ENCODE measurements at places on chromosomes 3 and 15.

- no peak for DNase-seq
These were observed 36.4 kb downstream of the SEC22C start for GRCh38 chr3:42545284-42545900.

GRCh38 chr3:171833789-171834460 lies 9.2 kb upstream of the TMEM212 start:
- no peak for DNase-seq

- DNase-seq, result no peak
These were observed 32.3 kb upstream of the LEKR1 start for GRCh38 chr3:156793851-156794250.

DNA sequence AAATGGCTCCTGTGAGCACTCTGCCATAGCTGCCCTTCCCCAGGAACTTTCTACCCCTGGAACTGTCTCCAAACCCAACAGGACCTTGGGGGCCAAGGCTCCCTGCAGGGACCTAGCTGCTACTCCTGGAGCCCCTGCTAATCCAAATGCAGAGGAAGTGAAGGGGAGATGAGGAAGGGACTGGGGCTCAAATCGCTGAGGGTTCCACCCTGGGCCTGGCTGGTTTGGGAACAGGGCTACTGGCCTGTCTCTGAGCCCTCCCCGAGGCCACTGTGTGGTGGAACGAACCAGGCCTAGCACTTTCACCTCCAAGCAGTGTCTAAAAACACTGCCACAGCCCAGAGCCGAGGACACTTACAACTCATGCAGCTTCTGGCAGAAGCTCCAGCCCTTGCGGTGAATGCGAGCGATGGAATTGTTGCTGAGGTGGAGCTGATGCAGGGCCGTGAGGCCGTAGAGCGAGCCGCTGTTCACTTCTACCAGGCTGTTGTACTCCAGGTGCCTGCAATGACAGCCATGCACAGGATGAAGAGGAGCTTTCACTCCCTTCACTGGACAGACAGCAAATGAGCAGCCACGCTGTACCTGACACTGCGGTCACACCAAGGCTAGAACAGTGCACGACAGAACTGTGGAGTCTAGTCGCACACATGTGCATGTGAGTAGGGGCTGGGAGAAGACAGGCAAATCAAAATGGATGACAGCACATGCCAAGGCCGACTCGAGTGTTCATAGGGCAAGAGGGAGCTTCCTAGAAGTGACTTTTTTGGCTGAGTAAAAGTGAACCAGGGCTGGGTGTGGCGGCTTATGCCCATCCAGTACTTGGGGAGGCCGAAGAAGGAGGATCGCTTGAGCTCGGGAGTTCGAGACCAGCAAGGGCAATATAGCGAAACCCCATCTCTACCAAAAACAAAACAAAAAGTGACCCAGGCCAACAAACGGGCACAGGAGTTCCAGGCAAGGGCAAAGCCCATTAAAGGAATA lies 90.8 kb downstream of the LRIG1 start:
- no peak for DNase-seq

- no peak for DNase-seq
These were observed 60.2 kb downstream of the FBLN2 start for GRCh38 chr3:13608969-13609725.

- no peak for DNase-seq
These were observed 3.7 kb downstream of the IGF2BP2 start for GRCh38 chr3:185820973-185821758.

GRCh38 chr15:65212097-65212496 lies 824 bp upstream of the CILP start:
- DNase-seq, result peak; percentile 10

DNA sequence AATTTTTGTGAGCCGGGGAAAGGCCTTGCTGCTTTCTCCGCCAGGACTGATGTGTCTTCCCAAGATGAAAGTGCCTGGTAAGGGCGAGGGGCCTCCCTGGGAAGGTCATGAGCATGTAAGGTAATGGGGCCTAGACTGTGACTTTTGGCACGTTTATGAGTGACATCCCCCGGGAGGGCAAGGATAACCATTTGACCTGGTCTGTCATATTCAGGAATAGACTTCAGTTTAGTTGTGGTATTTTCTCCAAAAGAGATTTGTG lies 631 bp upstream of the CNBP start:
- no peak for DNase-seq

- no peak for DNase-seq
These were observed 33.1 kb upstream of the FBXL22 start for GRCh38 chr15:63564093-63564492.

GRCh38 chr15:63048776-63049665 lies 6.5 kb downstream of the TPM1 start:
- no peak for DNase-seq

DNA sequence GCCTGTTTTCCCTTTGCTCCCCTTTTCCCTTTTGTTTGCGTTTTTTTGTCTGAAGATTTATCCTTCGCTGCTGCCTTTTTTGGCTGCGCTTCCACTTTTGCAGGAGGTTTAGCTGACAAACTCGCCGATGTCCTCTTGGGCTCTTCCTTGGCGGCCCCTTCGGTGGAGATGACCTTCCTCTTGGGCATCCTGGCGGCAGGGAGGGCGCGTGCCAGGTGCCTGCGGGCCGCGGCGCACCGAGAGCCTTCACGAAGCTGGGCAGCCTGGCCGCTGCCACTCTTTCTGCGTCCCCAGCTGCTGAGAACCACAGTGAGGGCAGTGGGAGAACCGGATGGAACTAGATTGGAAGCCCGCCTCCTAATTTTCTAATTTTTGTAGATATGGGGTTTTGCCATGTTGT lies 197.1 kb upstream of the C2CD4B start:
- DNase-seq, result no peak

- DNase-seq, result no peak
These were observed 632.3 kb upstream of the NR2F2 start for GRCh38 chr15:95698230-95698629.

DNA sequence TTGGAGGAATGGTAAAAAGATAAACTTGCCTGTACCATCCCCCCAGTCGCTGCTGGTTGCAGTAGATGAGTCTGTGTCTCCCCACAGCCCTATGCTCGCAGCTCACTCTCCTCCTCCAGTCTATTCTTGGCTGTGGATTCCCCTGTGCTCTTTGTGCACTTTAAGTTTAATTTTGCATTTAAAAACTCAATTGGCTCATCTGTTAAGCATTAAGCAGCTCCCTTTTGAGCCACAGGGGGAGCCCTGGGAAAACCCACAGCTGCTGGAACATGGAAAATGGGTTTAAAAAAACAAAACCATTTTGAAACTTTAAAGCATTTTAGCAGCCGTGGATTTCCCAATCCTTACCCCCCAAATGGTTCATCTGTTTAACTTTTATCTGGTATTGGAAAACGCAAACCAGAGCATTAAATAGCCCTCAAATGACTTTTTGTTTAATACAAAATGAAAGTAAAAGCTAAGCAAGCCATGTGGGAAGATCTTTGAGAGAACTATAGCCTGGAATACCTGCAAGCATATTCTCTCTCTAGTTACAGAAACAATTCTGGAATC lies 536.9 kb downstream of the ZIC1 start:
- no peak for DNase-seq

- DNase-seq, result no peak
These were observed 147.3 kb upstream of the ZNF385D start for GRCh38 chr3:21898316-21898715.

DNA sequence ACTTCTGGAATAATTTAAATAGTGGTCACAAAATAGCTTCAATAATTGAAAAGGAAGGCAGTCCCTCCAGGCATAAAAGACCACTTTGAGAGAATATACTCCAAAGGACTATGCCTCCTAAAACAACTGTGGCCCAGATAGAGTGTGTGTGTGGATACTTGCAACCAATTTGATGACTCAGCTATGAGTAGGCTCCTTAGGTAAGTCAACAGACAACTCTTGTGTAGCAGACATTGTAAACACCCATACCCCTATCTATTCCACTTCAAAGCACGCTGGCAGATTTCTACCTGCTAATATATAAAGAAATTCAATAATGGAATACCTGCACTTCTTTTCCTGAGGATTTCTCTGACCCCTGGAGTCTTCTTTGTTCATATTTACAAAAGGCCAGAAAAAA lies 254.5 kb downstream of the NEK10 start:
- DNase-seq, result no peak

GRCh38 chr3:197926418-197926817 lies 23.6 kb upstream of the RPL35A start:
- no peak for DNase-seq

DNA sequence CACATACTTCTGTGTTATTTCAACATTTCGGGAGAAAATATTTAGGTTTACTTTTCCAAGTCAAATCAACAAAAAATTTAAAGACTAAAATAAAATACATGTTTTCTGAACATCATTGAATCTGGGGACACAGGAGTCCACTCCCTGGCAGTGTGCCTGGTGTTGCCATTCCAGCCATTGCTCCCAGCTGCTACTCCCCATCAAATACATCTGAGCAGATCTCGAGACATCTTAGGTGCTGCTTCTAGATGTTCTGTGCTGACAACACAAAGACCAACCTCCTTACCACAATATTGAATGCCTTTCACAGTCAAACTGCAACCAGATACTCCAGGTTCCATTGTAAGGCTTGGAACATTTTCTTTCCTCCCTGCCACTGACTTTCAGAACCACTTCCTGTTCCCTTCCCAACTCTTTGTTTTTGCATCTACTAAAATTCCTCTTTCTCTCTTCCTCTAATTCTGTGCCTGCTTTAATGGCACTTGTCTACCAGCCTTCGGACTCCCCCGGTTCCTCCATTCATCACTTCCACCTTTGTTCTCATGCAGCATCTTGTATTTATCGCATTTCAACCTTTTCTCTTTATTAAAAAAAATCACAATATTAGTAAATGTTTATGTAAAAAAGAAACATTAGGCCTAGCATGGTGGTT lies 81.1 kb upstream of the SLC4A7 start:
- DNase-seq, result no peak

DNA sequence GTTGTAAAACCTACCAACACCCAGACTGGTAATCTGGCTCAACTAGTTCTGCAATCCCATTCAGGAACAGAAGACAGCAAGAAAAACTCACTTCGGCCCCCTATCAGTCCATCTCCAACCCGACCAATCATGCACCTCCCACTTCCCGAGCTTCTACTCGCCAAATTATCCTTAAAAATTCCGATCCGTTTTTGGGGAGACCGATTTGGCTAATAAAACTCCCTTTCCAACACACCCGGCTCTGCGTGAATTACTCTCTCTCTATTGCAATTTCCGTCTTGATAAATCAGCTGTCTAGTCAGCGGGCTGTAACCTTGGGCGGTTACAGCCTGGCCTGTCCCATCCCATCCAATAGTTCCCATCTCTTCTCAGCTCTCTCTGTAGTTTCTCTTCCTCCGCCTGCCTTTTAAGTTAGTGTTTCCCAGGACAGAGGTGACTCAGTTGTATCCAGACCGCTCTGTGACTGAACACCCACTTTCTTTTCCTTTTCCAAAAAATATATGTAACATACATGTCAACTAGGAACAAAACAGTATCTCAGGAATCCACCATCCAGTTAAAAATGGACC lies 780 bp upstream of the ACAD9 start:
- DNase-seq, result no peak

GRCh38 chr3:76212679-76213078 lies 427.3 kb upstream of the ZNF717 start:
- no peak for DNase-seq

- no peak for DNase-seq
These were observed 65.1 kb downstream of the GLCE start for GRCh38 chr15:69225355-69226022.

- no peak for DNase-seq
These were observed 78.5 kb downstream of the TRAK1 start for GRCh38 chr3:42169579-42170120.

DNA sequence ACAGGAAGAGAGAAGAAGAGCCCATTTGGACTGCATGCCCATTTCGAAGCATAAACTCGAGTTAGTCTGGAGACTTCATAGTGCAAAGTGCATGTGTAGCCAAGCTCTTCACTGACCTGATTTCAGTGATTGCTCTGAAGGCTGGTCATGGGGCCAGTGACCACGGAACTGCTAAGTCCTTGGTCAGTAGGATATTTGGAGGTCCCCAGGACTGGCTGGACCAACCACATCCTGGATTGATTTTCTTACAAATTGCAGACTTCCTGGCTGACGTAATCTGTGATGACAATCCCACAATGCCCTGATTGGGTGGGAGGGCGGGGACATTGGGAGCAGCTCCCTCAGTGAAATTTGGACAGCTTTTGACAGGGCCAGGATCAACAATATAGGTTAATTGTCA lies 233.4 kb downstream of the CACNA2D3 start:
- DNase-seq, result no peak

DNA sequence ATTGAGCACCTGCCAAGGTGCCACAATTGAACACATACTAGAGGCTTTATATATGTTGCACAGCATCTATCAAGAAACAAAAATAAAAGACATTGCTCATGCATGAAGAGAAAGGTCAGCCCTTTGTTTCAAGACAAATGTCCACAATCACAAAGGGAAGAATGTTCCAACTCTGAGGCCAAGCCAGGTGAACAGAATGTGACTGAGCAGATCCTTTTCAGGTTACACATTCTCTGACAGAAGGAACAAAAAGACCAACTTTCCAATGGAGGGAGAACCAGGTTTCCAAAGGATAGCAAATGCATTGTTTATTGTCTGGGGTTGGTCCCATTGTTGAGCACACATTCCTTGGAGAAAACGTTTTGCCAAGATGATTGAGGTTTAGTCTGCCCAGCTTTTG lies 50.2 kb upstream of the FAM174B start:
- no peak for DNase-seq

DNA sequence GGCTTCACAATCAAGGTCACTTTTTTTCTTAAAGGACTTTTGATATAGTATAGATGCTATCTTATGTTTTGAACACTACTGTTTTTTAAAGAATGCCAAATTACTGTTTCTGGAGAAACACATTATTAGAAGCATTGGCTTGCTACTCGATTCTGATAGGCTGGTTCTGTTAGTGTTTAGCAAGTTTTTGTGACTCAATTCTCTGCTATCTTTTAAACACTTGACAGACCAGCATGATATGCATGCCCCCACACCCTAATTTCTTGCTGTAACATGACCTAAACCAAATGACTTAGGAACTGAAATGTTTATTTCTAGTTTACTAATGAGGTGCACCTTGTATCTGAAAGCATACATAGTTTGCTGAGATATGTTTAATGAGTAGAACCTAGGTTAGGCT lies 5.5 kb upstream of the IL20RB start:
- DNase-seq, result no peak

DNA sequence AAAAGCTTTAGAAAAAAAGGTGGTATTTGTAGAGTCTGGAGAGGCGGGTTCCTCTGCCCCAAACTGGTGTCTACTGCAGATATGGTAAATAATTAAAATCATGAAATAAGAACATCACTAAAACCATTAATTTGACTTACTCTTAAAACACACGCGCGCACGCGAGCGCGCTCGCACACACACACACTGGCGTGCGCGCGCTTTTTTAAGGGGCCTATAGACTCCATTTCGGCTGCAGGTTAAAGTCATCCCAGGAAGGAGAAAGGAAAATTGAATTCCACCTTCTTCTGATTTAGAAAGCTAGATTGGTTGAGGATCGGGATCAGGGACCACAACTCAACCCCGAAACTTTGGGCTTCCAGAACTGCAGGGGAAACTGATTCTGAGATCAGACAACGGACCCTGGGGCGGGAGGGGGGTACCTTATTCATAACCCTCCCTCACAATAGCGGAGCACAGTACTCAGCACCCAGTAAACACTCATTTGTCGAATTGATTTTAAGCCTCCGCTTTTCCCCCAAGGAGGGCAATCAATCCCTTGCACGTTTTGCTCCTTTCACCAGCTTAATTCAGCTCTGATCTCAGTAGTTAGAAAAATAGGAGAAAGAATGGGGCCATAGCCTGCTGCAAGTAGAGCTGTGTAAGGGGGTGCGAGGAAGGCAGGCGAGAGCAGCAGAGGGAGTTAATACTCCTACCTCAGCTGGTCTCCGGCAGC lies 509 bp upstream of the LRRC3B start:
- no peak for DNase-seq

- no peak for DNase-seq
These were observed 2.5 kb upstream of the HTR3C start for GRCh38 chr3:184050217-184050847.

GRCh38 chr15:49041426-49041825 lies 4.8 kb downstream of the SECISBP2L start:
- DNase-seq, result no peak

Measured in stimulated activated CD4-positive, alpha-beta T cell treated with anti-CD3 and anti-CD28 coated beads, TNF-alpha, amount 100 ng/mL, for 24 hours (primary cell).